ENCODE measurements at places on chromosomes 16 and 17. TPM values are rescaled to one million over a fixed set of nuclear protein-coding genes. Genes with fewer than 3 reads are reported as not detected.

- peak; percentile 84 for DNase-seq
These were observed 23.2 kb downstream of the MAP3K14 start for GRCh38 chr17:45293413-45294211.

GRCh38 chr17:13750816-13751793 is 149.4 kb upstream of the HS3ST3A1 start:
- no peak for DNase-seq

DNA sequence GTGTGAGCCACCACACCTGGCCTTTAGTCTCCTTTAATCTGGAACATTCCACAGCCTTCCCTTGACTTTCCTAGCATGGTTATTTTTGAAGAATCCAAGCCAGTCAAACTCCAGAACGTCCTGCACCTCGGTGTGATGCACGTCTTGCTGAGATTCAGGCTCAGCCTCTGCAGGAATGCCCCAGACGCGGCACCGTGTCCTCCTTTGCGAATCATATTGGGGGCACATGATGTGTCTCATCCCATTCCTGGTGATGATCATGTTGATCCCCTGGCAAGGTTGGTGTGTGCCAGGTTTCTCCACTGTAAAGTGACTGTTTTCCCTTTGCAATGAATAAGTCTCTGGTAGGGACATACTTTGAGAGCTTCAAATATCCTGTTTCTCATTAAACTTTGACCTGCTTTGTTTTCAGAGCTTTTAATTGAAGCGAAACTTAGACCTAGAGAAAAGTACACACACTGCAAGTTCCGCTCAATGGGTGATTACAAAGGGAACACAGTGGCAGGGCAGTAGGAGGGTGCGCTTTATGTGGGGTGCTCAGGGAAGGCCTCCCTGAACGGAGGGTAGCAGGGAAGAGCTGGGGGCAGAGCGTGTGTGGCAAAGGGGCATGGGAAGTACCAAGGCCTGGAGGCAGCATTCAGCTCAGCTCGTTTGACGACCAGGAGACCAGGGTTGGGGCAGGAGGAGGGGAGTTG is 9.6 kb upstream of the ATP2C2 start:
- no peak for DNase-seq

- no peak for DNase-seq
These were observed 6.1 kb upstream of the SERPINF2 start for GRCh38 chr17:1736348-1737281.

DNA sequence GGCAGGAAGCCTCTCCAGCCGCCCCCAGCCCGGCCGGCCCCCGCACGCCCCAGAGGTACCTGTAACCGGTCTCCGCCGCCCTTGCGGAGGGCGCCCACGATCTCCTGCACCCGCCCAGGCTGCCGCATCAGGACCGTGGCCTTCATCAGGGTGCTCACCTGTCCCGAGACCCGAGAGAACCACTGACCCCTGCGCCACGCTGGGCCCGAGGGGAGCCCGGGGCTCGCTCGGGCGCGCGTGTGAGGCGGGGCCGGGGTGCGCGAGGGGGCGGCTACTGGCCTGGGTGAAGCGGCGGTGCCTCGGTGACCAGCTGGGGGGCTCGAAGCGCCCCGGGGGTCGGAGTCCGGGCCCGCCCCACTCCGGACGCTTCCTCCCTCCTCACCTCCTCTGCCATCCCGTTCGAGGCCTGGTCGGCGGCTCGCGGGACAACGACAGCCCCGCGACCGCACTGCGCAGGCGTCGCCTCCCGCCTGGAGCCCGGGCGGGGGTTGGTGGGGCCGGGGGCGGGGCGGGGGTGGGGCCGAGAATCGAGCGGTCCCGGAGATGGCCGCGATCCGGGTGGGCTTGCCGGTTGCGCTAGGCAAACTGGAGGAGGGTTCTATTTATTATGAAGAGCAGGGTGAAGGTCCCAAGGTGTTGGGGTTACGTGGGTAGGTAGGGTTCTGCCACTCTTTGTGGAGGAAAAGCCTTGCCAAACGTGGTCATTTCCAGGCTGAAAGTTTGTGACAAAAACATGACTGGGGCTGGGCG is at the start of gene NT5C3B:
Gene NT5C3B (minus strand): TSS at position 433 of the 750 bp plus-strand sequence. CDS start 39 bp downstream, at position 394.
- peak; percentile 60 for DNase-seq

DNA sequence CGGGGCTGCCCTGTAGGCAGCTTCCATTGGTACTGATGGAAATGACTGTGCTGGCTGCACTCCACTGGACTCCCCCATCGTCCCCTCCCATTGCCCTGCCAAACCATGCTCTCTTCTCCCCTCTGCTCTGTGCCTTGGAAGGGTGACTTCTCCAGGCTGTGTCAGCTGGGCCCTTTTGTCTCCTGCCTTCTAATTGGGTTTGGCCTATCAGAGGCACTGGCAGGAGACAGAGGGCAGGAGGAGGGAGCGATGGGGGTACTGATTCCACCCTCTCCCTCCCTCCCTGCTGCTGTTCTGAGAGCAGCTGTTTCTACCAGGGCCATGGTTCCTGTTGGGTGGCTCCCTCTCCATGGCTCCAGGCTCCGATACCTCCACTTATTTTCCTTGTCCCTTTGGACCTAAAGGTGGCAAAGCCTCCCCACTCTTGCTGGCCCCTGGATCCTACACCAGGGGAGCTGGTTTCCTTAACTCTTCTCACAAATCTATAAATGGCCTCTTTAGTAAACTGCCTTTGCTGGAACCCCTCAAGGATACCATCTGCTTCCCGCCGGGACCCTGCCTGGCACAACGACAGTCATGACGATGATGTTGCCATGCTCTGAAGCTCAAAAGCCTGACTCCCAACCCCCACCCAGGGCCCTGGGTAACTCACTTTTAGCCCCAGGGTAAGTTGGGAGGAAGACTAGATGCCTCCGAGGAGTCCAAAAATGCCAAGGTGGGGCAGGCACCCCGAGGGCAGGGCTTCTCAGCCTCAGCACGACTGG is 123.8 kb upstream of the RPL38 start:
- no peak for DNase-seq

- DNase-seq = no peak
These were observed 11.2 kb downstream of the HAGH start for GRCh38 chr16:1815461-1815860.

- no peak for DNase-seq
These were observed 21.3 kb downstream of the DNAH17 start for GRCh38 chr17:78555746-78556401.

GRCh38 chr16:70375636-70376611 is 29.2 kb downstream of the DDX19A start:
- DNase-seq = no peak

DNA sequence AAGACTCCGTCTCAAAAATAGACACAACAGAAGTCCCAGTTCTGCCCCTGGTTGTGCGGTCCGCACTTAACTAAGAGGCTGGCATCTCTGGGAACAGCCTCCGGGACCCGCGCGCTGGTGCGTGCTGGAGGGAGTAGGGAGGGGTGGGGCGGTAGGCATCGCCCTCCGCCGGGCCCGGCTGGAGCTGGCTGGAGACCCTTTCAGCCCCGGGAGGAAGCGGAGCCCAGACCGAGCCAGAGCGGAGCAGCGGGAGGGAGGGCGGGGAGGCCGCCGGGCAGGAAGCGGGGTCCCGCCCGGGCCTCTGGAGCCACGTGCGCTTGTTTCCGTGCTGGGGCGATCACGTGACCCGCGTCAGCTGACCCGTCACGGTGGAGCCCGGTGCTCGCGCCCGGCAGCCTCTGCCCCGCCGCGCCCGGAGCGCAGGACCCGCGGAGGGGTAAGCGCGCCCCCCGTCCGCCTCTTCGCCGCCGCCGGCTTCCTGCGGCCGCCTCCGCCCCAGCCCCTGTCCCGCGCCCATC is at the start of gene WDR81:
Gene WDR81 (plus strand): TSS at position 354 of the 518 bp plus-strand sequence. CDS start 256 bp downstream, outside the sequence.
- DNase-seq = no peak

DNA sequence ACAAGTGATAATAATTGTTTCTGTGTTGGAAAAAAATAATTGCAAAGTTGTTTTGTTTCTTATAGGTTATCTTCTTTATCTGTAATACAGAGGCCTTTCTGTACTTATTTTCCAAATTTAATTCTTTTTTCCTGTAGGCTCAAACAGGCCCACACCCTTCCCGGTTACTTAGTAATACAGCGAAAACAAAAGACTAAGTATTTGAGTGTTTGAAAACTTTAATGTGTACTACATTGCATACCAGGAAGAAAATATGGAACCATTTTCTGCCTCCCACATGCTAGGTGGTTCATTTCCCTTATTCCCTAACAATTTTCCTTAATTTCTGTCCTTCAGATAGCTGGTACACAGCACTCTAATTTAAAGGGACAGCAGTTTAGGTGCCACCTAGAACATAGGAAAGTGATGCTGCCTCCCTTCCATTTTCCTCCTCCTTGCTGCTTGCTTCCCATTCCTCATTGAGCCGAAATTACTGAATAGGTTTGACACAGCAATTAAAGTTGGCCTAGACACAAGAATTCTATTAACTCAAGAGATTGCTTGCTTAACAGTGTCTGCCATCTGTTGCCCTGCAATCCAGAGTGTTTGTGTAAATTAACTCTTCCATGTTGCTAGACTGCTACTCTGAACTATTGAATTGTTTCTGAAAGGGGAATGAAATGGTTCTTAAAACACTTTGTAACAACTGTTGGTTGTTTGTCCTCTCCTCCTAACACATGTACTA is 24.2 kb downstream of the CYB5B start:
- DNase-seq = no peak

DNA sequence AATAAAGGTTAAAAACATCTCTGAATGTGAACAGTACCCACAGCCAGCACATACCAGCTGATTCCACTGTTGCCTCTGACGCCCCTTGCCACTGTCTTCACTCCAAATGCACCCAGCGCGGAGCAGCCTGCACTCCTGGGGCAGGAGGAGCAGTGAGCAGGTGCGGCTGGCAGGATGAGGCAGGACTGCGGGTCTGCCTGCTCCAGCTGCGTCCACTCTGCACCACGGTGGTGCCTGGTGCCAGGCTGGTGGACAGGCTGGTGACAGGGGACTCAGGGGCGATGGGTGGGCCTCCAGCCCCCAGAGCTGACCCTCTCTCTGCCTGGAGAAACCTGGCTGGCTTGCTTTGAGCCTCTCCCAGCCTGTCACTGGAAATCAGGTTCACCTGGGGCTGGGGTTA is 9.4 kb downstream of the RAB40B start:
- DNase-seq = no peak

DNA sequence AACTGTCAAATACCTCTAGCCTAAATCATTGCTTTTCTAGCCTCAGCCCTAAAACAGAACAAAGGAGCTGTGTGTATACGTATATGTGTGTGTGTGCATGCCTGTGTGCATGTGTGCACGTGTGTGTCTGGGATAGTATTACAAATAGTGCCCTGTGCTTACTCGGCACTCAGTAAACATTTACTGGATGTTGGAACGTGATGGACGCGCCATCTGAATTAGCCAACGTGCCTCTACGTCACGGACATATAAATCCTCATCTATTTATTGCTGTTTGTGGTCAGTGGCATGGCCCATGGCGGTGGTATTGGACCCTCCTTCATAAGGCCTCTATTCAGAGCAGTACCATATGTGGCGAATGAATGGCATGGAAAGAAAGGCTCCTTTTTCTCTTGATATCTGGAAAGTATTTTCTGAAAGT is 37.5 kb downstream of the WWP2 start:
- peak; percentile 98 for DNase-seq

DNA sequence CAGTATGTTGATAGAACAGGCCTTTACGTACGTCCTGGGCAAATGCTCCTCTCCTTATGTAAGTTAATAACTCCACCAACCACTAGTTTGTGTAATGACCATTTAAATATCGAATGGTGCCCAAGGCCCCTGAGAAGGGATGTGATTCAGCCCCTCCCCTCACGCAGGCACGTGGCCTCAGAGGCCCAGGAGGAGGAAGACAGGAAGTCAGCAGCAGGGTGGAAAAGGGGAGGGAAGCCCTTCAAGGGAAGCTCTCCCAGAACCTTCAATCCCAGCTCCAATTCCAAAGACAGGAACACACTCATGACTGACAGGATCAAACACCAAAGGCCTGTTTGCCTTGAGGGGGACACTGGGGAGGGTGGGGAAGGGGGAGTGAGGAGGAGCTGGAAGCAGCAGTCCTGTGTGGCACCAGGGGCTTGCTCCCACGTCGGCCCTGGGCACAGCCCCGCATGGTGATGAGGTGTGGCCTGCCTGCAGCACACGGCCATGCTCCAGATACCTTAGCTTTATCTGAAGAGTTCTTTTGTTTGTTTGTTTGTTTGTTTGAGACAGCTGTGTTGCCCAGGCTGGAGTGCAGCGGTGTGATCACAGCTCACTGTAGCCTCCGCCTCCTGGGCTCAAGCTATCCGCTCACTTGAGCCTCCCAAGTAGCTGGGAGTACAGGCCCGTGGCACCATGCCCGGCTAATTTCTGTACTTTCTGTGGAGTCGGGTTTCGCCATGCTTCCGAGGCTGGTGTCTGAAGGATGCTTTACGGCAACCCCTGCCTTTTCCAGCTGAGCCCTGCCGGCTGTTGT is 105.0 kb downstream of the ZNF778 start:
- peak; percentile 55 for DNase-seq

The TEX14 gene
- total RNA-seq = 0.55 TPM

The ABCC3 gene
- total RNA-seq = not detected

The TM4SF5 gene
- total RNA-seq = not detected

The PRSS36 gene
- total RNA-seq = 0.05 TPM

The HS3ST3B1 gene
- 0.13 TPM for total RNA-seq

The TEX19 gene
- 0.05 TPM for total RNA-seq

All from SK-MEL-5 (cell line).